Cerebellum (tissue), 4 donors: ENCODE measurements at places on chromosomes 12 and 14.

- DNase-seq, result no peak
Observed at GRCh38 chr12:56880125-56880992, 53.8 kb downstream of the SDR9C7 start.

GRCh38 chr12:48940181-48940580 lies 14.9 kb upstream of the FKBP11 start:
- no peak for DNase-seq

GRCh38 chr14:31927348-31927832 lies 149.7 kb upstream of the ARHGAP5 start:
- no peak for DNase-seq

- DNase-seq, result no peak
Observed at GRCh38 chr12:126431767-126432166, 1366.5 kb downstream of the AACS start.

DNA sequence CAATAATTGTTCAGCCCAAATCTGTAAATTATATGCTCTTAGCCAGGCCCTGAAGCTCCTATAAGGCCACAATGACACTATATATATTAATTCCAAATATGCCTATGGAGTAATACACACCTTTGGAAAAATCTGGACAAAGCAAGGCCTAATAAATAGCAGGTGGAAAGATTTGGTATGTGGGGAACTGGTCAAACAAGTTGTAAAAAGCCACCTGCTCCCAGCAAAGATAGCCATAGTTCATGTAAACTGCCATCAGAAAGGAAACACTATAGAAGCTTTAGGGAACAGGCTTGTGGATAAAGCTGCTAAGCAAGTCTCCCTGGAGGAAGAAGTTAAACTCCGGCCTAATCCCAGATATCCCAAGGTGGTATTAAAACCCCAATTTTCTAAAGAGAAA lies 29.7 kb downstream of the PRMT8 start:
- DNase-seq, result no peak

- DNase-seq, result no peak
Observed at GRCh38 chr12:25102402-25102801, 92.6 kb downstream of the DNAI7 start.

DNA sequence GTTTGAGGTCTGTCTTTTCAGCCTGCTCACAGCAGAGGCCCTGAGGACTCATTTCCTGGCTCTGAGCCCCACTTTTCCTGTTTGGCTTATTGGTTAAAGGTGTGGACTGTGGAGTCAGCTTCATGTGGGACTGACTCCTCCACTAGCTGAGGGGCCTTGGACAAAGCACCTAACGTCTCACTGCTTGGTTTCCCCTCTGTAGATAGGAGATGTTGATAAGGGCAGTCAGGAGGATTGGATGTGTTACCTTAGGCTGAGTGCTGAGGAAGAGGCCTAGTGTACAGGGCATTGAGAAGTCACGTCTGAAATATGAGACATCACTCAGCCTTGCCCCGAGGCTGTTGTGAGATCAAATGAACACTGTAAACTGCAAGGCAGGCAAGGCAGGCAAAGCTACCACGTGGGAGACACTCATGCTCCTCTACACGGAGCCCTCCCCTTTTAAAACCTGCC lies 27.1 kb upstream of the TCL1A start:
- DNase-seq, result no peak

GRCh38 chr12:70635755-70636154 lies 1.5 kb downstream of the PTPRB start:
- no peak for DNase-seq

DNA sequence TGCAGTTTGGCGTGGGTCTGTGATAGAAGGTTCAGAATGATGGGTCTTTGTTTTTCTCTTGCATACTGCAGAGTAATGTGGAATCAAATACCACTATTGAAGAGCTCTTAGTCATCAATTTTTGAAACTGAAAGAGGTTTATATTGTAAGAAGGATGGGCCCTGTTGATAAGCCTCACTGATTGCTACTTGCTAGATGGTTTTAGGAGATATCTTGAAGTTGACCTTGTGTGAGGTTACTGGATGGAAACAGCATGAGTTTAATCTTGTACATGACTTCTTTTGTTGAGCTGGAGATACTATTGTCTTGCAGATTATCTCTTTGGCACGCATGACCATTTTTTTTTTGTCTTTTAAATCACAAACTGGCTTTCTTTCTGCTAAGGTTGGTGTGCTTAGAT lies 13.8 kb downstream of the BICD1 start:
- DNase-seq, result no peak

- peak; percentile 10 for DNase-seq
Observed at GRCh38 chr12:123912415-123913380, 59.9 kb downstream of the CCDC92 start.

DNA sequence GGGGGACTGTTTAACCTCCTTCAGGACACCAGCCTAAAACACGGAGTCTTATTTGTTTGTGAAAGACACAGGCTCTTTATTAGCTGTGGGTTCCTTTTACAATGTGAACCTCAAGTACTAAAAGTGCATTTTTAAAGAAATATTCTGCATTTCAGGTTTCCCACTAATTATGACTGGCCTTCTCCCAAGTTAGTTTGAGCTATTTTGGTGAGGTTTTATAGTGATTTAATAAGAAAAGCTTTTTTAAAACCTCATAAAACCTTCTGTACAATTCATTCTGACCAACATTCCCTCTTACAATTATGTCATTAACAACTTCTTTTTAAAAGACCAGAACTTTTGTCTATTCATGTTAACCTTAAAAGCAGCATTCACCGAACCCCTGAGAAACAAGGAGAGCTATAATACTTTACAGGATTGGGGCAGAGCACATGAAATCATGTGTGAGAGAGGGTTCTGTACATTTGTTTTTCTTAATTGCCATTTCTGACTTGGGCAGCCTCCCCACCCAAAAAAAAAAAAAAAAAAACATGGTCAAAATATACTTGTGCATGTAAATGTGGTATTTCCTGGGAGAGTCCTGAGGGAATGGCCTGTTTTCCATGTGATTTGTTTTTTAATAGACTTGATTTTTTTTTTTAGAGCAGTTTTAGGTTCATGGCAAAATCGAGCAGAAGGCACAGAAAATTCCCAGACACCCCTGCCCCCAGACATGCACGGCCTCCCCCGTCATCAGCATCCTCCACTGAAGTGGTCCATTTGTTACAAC lies 169.5 kb downstream of the CHST11 start:
- no peak for DNase-seq

DNA sequence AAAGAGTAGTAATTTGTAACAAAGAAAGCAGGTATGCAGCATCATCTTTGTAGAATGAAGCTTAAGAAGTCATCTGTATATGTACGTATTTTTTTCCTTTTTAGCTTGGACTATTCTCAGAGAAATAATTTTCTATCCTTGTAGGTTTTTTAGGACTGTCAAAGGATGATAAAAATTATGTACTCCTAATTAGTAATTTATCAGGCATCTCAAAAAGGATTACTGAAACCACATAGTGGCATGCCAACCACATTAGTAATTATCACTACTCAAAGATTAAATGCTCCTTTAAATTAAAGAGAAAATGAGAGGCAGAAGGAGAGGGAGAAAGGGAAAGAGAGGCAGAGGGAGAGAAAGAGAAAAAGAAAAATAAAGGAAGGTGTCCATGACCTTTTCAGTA lies 17.3 kb downstream of the TTC8 start:
- no peak for DNase-seq

- peak; percentile 39 for DNase-seq
Observed at GRCh38 chr14:69287098-69288010, 27.4 kb downstream of the GALNT16 start.

- no peak for DNase-seq
Observed at GRCh38 chr12:27919671-27920235, 52.8 kb downstream of the PTHLH start.

- DNase-seq, result no peak
Observed at GRCh38 chr14:42980419-42980818, 1373.7 kb downstream of the LRFN5 start.

- DNase-seq, result no peak
Observed at GRCh38 chr12:132623072-132623869, 4.7 kb downstream of the P2RX2 start.

- DNase-seq, result no peak
Observed at GRCh38 chr12:68081561-68081960, 78.0 kb downstream of the IFNG start.

DNA sequence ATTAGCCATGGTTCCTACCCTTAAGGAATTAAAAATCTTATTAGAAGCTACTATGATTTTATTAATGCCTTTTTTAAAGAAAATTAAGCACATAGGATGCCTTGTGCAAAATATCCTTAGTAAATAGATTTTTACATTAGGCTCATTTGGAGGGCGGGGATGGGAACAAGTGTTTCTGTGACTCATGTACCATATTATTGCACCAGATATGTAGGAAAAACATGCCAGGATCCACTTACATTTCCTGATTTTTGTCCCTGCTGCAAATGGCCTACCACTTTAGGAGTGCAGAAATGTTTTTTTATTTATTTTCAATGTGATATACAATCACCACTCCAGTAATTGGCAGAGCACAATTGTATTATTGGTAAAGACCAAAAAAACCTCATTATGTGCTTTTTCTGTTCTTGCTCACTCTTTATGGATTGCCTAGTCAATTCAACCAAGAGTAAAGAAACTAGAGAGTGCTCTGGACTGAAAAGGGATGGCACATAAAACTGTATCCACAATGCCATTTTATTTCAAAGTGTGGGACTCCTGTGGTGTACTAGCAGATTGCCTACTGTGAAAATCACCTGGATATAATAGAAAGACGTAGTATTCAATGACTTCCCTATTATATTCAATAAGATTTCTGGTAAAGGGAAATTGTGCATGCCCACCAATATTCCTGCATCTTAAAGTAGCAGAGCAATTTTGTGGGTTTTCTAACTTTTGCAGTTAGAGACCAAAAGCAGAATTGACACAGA lies 86.9 kb downstream of the ANO6 start:
- DNase-seq, result no peak

DNA sequence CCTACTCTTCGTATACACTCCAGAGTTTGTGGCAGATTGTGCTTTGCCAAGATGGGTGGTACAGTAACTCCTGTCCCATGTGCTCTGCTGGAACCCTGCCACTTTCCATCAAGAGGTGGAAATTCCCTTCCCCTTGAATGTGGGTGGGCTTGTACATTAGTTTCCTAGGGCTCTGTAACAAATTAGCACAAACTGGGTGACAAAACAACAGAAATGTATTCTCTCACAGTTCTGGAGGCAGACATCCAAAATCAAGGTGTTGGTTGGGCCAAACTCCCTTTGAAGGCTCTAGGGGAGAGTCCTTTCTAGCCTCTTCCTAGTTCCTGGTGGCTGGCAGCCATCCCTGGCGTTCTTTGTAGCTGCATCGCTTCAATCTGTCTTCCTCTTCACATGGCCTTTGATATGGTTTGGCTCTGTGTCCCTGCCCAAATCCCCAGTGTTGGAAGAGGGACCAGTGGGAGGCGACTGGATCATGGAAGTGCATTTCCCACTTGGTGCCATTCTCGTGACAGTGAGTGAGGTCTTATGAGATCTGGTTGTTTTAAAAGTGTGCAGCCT lies 117.5 kb downstream of the VRK1 start:
- DNase-seq, result peak; percentile 32

GRCh38 chr12:56188778-56189098 lies 545 bp downstream of the SMARCC2 start:
- DNase-seq, result peak; percentile 40

GRCh38 chr12:120252071-120252906 lies 13.2 kb downstream of the PXN start:
- DNase-seq, result no peak
